ENCODE measurements at places on chromosomes 5 and 9.
A peak's percentile ranks its signal among the peaks of the same experiment; 100 is the strongest.

DNA sequence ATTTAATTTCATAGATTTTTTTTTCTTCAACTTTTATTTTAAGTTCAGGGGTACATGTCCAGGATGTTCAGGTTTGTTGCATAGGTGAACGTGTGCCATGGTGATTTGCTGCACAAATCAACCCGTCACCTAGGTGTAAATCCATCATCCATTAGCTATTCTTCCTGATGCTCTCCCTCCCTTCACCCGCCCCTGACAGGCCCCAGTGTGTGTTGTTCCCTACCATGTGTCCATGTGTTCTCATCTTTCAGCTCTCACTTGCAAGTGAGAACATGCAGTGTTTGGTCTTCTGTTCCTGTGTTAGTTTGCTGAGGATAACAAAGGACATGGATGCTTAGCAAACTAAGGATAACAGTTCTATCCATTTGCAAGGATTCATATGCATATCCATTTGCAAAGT, 209.1 kb upstream of the ADCY2 start:
- no peak for DNase-seq

DNA sequence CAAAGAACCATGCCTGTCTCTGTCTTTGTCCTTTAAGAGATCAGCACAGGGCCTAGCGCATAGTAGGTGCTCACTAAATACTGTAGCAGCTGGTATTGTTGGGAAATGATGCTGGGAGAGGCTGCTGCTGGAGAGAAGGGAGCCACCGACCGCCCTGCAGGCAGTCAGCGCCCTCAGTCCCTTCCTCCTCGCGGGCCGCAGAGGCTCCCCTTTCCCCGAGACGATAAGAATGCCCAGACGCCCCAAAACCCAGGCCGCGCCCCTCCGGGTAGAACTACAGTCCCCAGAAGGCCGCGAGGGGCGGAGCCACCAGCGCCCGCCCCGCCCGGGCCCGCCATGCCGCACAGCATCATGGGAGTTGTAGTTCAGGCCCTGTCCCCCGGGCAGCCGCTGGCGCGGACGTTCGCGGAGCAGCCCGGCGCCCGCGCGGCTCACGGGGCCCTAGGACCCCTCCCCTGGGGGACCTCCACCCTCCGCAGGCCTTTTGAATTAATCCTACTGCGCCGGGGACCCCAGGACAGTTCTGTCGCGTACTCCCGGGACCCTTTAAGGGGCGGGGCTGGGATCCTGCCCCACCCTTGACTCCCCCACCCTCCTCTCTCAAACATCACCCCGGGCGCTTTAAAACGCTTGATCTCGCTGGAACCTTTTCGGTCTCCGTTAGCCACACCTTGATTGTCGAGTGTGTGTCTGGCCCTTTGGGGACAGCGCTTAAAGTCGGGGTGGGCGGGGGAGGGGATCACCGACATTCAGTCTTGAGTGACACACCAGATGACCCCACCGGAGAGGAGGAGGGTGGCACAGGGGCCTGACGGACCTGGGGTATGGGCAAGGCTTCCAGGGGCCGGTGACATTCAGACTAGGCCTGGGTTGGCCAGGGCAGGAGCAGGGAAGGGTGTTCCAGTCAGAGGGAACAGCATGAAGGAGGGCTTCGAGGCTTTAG, 24.8 kb upstream of the IER5L start:
- peak; percentile 87 for DNase-seq

DNA sequence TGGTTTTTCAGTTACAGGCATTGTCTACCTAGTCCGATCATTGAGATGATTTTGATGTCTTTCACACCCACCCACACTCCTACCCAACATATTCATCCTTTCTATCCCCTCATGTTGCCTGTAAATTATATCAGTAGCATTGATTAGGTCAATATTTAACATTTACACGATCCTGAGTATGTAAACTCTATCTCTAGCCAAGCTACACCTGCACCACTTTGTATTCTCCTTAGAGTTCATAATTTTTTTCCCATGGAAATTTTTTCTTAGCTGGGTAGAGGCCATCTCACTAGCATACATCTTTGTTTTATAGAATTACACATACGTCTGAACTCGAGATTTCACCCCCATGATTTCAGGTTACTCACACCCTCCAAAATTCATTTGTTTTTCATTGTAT, 30.6 kb downstream of the GCNT4 start:
- no peak for DNase-seq

DNA sequence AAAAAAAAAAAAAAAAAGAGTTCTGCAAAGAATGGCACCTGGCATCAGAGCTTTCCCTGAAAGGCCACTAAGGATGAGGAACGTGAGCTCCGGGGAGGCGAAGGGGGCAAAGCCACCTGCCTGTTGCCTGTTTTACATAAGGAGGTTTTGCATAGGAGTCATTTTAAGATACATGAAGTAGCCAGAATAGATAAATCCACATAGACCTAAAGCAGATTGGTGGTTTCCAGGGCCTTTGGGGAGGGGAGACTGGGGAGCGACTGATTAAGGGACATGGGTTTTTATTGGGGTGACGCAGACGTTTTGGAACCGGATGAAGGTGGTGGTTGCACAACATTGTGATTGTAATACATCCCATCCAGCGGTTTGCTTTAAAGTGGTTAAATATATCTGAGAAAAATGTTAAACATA, 7.1 kb downstream of the NEK6 start:
- no peak for DNase-seq

- no peak for DNase-seq
Observed at GRCh38 chr5:26889815-26890214, 148.6 kb downstream of the CDH9 start.

- DNase-seq = no peak
Observed at GRCh38 chr9:20742833-20743232, 58.8 kb downstream of the FOCAD start.

Measured in activated gamma-delta T cell treated with Interleukin-2 at 50 U/mL for 16 hours (primary cell).